Left ventricle myocardium inferior (tissue), 1 donor: ENCODE measurements at places on chromosomes 3 and 15. TPM values are rescaled to one million over a fixed set of nuclear protein-coding genes. Genes with fewer than 3 reads are reported as not detected.

HYKK gene
- 6.9 TPM for total RNA-seq

SEMA3F gene
- total RNA-seq = 10.2 TPM

LAMB2 gene
- 772 TPM for total RNA-seq

RAB11A gene
- 146 TPM for total RNA-seq

MEX3B gene
- total RNA-seq = 2.5 TPM

SFMBT1 gene
- 15.9 TPM for total RNA-seq

GALNT15 gene
- 6.6 TPM for total RNA-seq

AADACL2 gene
- not detected for total RNA-seq

KCNAB1 gene
- total RNA-seq = 2.4 TPM

MUC13 gene
- total RNA-seq = 0.08 TPM

TMEM212 gene
- not detected for total RNA-seq

- DNase-seq = no peak
These were observed 34.0 kb downstream of the PXK start for GRCh38 chr3:58366699-58367098.

GRCh38 chr15:90412356-90413194, 24.5 kb downstream of the IQGAP1 start:
- DNase-seq = no peak

- DNase-seq = no peak
These were observed 13.9 kb downstream of the ISLR2 start for GRCh38 chr15:74144153-74144775.

GRCh38 chr3:20043396-20043795, 3.1 kb downstream of the KAT2B start:
- DNase-seq = peak; percentile 89

DNA sequence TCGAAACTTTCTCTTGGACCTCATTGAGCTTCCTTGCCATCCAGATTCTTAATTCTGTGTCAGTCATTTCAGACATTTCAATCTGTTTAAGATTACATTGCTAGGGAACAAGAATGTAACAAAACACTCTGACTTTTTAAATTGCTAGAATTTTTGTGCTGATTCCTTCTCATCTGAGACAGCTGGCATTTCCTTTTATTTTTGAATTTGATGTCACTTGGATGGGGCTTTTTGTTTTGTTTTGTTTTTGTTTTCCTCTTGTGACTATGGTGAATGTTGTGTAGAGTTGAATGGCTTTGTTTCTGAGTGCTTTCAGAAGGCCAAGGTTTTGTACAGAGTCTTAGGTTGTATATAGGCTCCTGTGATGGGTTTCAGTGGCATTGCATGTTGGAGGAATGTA, 1129.3 kb downstream of the NAALADL2 start:
- DNase-seq = no peak

GRCh38 chr15:35746121-35746520, 200.2 kb upstream of the DPH6 start:
- no peak for DNase-seq

DNA sequence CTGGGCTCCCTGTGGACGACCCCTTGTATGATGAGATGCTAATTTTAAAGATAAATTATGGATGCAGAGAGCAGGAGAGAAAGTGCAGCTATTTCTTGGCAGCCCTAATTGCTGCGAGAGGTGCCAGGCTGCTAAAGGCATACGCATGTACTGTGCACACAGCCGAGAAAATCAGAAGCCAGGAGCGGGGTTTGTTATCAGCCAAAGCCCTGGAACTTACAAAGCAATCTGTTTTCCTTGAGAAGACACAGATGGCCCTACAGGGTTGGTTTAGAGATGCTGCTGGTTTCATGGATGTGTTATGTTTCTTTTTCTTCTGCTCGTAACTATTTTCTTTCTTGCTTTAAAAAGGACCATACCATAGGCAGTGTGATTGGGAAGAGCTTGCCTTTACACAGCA, 11.7 kb upstream of the CCK start:
- DNase-seq = no peak

DNA sequence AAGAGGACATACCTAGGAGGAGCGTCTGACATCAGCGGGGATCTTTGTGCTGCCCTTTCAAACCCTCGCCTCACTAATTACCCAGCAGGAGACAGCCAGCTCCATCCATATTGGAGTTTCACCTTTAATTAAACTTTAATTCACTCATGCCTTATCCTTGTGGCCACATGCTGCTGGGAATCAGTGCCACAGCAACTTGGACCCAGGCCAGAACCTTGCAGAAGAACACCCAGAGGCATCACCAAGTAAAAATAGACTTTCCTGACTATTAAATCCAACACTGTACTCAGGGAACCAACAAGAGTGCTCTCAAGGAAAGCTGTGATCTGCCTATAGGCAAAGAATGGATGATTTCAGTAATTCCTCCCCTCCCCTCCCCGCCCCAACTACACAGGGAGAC, 23.9 kb downstream of the EIF1B start:
- DNase-seq = peak; percentile 48

DNA sequence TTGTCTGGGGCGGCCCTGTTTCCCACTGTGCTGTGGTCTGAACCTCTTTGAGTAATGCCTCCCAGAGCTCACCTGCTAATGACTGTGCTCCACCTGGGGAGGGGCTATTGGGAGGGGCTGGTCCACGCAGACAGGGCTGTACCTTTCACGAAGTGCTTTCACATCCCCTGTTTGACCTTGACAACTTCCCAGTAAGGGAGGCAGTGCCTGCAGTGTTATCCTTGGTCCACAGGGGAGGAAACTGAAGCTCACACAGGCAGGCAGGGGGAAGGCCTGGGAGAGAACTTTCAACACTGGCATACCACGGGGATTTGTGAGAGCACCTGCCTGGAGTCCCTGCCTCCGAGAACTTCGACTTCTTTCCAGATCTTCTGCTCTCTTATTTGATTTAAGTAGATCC, 91.2 kb downstream of the CACNA1D start:
- DNase-seq = no peak

GRCh38 chr3:28295898-28296490, 52.5 kb upstream of the ZCWPW2 start:
- no peak for DNase-seq
